ENCODE measurements at places on chromosomes 16 and 17. TPM values are rescaled to one million over a fixed set of nuclear protein-coding genes. Genes with fewer than 3 reads are reported as not detected.

- DNase-seq = no peak
These were observed 36.7 kb upstream of the NDRG4 start for GRCh38 chr16:58462997-58463941.

- DNase-seq = no peak
These were observed 28.5 kb upstream of the C17orf107 start for GRCh38 chr17:4870855-4871254.

DNA sequence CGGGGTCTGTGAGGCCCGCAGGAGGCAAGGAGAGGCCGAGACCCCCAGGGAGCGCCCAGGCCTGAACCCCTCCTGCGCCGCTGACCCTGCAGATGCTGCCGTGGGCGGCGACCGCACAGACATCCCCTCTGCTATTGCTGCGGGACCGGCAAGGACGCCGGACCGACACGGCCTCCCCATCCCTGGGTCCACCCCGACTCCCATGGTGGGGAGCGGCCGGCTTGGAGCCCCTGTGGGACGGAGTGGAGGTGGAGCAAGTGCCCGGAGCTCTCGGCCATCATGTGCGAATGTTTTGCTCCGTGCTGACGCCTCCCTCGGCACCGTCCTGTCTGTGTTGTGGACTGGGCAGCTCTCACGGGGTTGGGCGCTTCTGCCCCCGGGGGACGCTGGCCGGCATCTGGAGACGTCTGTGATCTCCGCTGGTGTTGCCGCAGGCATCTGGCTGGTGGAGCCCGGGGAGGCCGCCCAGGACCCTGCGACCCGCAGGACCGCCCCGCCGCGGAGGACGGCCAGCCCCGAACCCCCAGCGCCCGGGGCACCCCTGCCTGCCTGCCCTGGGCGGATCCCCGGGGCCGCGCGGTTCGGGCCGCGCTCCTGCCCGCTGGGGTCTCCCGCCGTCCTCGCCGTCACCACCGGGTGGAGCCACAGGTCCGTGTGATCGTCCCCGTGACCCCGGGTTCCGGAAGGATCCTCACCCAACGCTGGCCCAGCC, 12.8 kb upstream of the GNG13 start:
- peak; percentile 13 for DNase-seq

DNA sequence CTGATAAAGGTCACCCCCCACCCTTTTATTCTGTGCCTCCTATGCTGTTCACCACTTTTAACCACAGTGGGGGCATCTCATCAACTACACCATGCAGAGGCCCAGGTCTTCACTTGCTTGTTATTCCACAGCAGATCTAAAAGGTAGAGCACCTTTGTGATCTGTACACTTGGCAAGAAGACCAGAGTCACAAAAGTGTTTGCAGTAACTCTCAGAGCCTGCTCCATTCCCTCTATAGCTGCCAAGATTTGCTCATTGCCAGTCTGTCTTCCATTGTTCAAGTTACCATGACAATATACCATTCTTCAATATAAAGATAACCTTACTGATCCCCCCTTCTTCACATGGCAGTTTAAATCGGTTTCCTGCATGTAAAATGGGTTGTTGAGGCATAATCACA, 180.0 kb downstream of the TOX3 start:
- DNase-seq = no peak

DNA sequence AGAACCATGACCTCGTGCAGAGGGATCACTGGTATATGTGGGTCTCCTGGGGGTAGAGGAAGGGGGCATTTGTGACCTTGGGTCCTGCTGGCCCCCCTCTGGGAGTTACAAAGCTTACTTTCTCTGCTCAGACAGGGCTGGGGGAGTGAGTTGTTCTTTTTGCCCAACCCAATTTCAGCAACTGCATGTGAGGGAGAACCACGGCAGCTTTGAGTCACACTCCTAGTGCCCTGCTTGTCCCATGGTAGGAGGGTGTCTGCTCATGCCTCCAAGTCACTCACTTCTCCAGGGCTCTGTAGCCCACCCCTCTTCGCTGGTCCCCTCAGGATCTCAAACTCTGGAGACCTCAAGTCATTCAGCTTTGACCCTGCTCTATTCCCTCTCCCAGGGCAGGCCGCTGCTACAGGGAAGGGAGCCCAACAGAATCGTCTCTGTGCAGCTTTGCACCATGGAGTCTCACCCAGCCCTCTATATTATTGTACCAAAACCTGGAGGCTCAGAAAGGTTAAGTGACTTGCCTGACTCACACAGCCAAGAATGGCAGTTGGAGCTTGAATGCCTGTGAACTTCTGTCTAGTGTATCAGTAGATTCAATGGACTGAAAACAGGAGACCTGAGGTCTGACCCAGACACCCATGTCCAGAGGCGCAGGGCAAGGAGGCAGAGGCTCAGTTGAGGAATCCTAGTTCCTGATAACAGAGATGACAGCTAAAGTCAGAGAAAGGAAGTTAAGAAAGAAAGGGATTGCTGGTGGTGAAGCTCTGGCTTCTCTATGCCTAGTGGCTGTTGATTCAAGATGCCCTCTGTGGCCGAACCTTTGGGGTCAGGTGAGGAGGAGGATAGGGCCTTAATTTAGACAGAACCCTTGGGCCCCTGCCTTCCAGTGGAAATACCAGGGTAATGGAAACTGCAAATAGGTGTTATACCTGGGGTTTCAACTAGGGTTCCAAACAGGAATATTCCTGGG, 14.6 kb upstream of the ETV4 start:
- no peak for DNase-seq

DNA sequence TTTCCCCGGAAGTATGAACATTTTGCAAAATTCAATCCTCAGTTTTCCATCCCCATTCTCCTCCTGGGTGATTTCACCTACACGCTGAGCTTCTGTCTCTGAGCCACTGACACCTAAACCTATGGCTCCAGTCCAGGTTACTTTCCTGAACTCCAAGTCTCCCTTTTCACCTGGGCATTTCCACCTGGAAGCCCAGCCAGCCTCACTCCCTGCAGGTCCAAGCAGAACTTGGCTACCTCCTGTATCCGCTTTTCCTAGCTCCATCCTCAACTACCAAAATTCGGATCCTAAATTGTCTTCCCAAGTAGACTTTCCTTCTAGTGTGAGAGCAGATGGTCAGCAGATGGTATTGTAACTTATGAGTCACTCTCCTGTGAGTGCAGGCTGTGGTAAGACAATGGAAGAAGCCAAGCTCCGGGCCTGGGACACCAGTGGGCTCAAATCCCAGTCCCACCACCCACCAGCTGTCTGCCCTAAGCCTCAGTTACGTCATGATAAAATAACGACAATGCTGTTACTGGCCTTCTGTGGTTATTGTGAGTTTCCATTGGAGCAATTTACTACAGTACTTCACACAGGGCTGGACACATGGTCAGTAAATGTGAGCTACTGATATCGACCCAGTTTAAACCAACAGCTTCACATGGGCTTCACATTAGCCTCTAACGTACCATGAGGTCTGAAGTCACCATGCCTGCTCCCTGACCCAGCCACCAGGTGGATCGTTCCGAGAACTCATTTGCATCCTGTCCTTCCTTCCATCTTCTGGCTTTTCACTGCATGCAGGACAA, 33.3 kb downstream of the PECAM1 start:
- DNase-seq = peak; percentile 100

The C1QTNF8 gene
- not detected for total RNA-seq

The ZNF423 gene
- total RNA-seq = 0.10 TPM

The NPIPB9 gene
- total RNA-seq = not detected
